ENCODE measurements at places on chromosomes 12 and 14. TPM values are rescaled to one million over a fixed set of nuclear protein-coding genes. Genes with fewer than 3 reads are reported as not detected.

The HHIPL1 gene
- total RNA-seq, result 1.2 TPM

DNA sequence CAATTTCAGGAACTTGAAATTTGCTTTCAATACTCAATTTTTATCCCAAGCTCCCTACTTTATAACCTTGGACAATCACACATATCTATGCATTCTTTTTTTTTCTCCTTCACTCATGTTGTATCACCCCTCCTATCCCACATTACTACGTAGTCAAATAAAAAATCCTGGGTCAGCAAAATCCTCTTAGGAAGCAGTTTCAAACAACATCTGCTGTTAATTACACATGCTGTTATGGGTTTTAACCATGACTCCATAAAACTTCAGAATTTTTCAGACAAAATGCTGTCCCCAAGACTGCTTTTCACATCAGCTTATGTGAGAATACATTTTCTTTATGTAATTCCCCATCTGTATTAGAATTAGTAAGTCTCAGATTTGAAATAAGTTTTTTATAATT, 61.7 kb downstream of the LRFN5 start:
- no peak overlapping the region for H3K27ac ChIP-seq
- H3K36me3 ChIP-seq, result no peaks in the 10 kb centered on the region
- H3K27me3 ChIP-seq, result no peaks in the 10 kb centered on the region
- DNase-seq, result no peak

GRCh38 chr12:124633365-124634362, 66.3 kb upstream of the NCOR2 start:
- no peak for DNase-seq
- H3K27me3 ChIP-seq, result no peaks in the 10 kb centered on the region
- peaks cover 14% of the 10 kb centered on the region for H3K4me1 ChIP-seq
- no peaks in the 10 kb centered on the region for H3K36me3 ChIP-seq
- no peak overlapping the region for H3K4me3 ChIP-seq

DNA sequence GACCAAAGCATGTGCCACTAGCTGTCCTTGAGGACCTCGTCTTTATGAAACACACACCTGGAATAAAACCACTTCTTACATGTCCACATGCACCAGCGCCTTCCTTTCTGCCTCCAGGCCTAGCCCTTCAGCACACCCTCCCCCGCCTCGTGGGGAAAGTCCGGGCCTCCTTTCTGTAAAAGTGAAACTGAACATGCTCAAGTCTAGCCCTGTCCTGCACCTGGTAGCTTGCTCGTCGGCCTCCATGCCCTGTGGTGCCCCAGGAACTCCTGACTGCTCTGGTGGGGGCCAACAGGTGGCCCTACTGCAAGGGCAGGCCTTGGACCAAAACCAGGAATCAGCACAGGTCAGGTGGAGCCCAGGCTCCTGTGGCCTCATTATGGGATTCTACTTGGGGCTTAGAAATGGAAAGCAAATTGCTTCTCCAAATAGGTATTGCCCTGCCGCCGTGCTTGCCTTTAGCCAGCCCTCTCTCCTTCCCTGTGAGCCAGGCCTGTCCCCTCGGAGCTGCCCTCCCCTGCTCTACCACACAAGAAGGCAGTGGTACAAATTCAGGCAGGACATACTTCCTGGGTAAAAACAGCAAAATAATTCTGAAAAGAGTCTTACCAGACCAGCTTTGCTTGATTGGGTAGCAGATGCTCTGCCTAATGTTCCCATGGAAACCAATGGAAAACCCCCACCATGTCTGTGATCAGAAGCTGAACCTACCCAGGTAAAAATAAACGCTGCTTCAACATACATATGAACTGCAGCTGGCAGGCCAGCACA, 43.5 kb downstream of the ERH start:
- H3K4me3 ChIP-seq, result no peak overlapping the region
- no peaks in the 10 kb centered on the region for H3K27me3 ChIP-seq
- H3K4me1 ChIP-seq, result peaks cover 19% of the 10 kb centered on the region
- no peaks in the 10 kb centered on the region for H3K36me3 ChIP-seq
- no peak overlapping the region for H3K27ac ChIP-seq
- DNase-seq, result no peak

DNA sequence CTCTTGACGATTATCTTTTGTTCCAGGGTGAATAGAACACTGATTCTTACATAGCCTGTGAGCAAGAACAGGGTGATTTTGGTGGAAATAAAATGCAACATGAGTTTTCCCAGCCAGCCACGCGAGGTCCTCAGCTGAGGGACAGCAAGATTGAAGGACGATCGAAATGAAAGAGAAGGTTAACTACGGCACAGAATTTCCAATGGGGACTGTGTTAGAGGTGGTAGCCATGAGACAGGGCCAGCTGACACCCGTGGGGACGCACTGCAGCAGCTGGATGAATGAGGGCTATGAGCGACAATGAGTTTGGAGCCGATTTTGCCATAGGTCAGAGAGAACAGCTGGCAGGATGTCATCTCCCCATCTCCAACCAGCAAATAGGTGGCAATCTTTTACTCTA, 243.4 kb upstream of the PELI2 start:
- H3K27ac ChIP-seq, result no peak overlapping the region
- DNase-seq, result no peak
- H3K36me3 ChIP-seq, result no peaks in the 10 kb centered on the region
- no peaks in the 10 kb centered on the region for H3K4me1 ChIP-seq

The RASSF9 gene
- total RNA-seq, result 0.06 TPM

The ALX1 gene
- 3.9 TPM for total RNA-seq

DNA sequence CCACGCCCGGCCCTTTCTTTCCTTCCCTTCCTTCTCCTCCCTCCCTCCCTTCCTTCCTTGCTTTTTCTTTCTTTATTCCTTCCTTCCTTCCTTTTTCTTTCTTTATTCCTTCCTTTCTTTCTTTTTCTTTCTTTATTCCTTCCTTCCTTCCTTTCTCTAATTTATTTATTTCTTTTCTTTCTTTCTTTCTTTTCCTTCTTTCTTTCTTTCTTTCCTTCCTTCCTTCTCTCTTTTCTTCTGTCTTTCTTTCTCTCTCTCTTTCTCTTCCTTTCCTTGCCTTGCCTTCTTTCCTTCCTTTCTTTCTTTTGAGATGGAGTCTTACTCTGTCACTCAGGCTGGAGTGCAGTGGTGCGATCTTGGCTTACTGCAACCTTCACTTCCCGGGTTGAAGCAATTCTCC, 15.9 kb downstream of the CCDC177 start:
- no peaks in the 10 kb centered on the region for H3K36me3 ChIP-seq
- no peak overlapping the region for H3K4me3 ChIP-seq
- no peak overlapping the region for H3K27ac ChIP-seq
- no peaks in the 10 kb centered on the region for H3K27me3 ChIP-seq

- H3K27ac ChIP-seq, result no peak overlapping the region
- H3K36me3 ChIP-seq, result no peaks in the 10 kb centered on the region
- no peak for DNase-seq
- H3K4me3 ChIP-seq, result no peak overlapping the region
These were observed 76.3 kb downstream of the CACNA1C start for GRCh38 chr12:2129076-2129475.

- H3K36me3 ChIP-seq, result no peaks in the 10 kb centered on the region
- no peaks in the 10 kb centered on the region for H3K4me1 ChIP-seq
- no peak overlapping the region for H3K4me3 ChIP-seq
- no peaks in the 10 kb centered on the region for H3K27me3 ChIP-seq
- no peak for DNase-seq
These were observed 1.8 kb downstream of the OR6C74 start for GRCh38 chr12:55246159-55246558.

- H3K4me1 ChIP-seq, result no peaks in the 10 kb centered on the region
- no peaks in the 10 kb centered on the region for H3K36me3 ChIP-seq
- H3K4me3 ChIP-seq, result no peak overlapping the region
- no peak overlapping the region for H3K27ac ChIP-seq
- no peak for DNase-seq
These were observed 29.5 kb downstream of the CCDC198 start for GRCh38 chr14:57464008-57464730.

- peaks cover 60% of the 10 kb centered on the region for H3K27me3 ChIP-seq
- no peaks in the 10 kb centered on the region for H3K4me1 ChIP-seq
- no peaks in the 10 kb centered on the region for H3K36me3 ChIP-seq
- DNase-seq, result no peak
- H3K27ac ChIP-seq, result no peak overlapping the region
These were observed 780 bp upstream of the SLC41A2 start for GRCh38 chr12:104958805-104959334.

DNA sequence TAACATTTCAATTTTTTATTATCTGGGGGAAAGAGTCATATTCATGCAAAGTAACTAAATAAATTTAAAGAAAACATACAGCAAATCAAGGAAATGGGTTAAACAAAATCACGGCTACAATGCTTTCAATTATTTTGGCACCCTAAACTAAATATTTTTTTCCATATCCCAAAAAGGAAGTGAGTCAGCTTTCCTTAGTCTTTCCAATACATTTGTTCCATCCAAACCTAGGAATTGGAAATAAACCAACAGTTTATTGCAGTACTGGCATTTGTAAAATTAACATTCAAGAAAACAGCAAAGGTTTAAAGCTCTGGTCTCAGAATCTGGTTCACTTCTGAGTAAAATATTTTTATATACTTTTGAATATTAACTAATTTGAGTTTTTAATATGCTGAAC, 89.2 kb downstream of the BCL2L14 start:
- H3K27me3 ChIP-seq, result no peaks in the 10 kb centered on the region
- no peaks in the 10 kb centered on the region for H3K4me1 ChIP-seq
- DNase-seq, result no peak

GRCh38 chr12:110699591-110700445, 10.9 kb upstream of the HVCN1 start:
- H3K27me3 ChIP-seq, result no peaks in the 10 kb centered on the region
- H3K36me3 ChIP-seq, result no peaks in the 10 kb centered on the region
- H3K4me1 ChIP-seq, result no peaks in the 10 kb centered on the region
- H3K27ac ChIP-seq, result no peak overlapping the region

The TAC3 gene
- total RNA-seq, result 13.8 TPM

DNA sequence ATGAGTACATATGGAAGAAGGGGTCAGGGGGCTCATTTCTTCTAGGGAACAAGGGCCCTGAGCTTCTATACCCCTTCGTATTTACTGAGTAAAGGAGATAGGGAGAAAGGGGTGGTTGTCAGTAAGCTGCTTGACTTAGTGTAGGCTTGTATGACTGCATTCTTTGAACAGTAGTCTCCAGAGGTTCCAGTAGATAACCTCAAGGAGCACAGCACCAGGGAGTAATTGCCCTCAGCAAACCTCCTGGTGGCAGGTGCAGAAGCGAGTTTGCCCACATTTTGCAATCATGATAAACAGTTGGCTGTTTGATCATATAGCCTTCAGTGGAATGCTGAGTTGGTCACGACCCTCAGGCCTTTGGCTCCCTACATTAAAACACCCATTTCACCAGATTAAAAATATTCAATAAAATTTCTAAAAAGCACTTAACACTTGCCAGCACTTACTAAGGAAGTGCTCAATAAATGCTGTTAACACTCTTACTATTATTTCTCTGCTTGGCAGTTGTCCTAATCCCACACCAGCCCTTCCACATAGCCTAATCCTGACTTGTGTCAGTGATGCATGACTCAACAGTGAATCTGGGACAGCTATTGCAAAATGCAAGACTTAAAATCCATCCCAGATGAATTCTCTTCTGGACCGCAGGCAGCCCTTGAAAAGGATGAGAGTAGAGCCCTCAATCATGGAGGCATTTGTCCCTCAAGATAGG, 3.7 kb upstream of the DHRS4L2 start:
- no peaks in the 10 kb centered on the region for H3K27me3 ChIP-seq
- no peaks in the 10 kb centered on the region for H3K36me3 ChIP-seq
- no peak overlapping the region for H3K27ac ChIP-seq
- no peak for DNase-seq

- no peaks in the 10 kb centered on the region for H3K4me1 ChIP-seq
- H3K36me3 ChIP-seq, result no peaks in the 10 kb centered on the region
- H3K27me3 ChIP-seq, result no peaks in the 10 kb centered on the region
- no peak for DNase-seq
- H3K4me3 ChIP-seq, result no peak overlapping the region
These were observed 395.0 kb downstream of the FOXG1 start for GRCh38 chr14:29161593-29161992.

- no peak for DNase-seq
- H3K36me3 ChIP-seq, result no peaks in the 10 kb centered on the region
- H3K27me3 ChIP-seq, result no peaks in the 10 kb centered on the region
These were observed 103.2 kb downstream of the SINHCAF start for GRCh38 chr12:31222620-31223222.

The OTX2 gene
- 453 TPM for total RNA-seq

DNA sequence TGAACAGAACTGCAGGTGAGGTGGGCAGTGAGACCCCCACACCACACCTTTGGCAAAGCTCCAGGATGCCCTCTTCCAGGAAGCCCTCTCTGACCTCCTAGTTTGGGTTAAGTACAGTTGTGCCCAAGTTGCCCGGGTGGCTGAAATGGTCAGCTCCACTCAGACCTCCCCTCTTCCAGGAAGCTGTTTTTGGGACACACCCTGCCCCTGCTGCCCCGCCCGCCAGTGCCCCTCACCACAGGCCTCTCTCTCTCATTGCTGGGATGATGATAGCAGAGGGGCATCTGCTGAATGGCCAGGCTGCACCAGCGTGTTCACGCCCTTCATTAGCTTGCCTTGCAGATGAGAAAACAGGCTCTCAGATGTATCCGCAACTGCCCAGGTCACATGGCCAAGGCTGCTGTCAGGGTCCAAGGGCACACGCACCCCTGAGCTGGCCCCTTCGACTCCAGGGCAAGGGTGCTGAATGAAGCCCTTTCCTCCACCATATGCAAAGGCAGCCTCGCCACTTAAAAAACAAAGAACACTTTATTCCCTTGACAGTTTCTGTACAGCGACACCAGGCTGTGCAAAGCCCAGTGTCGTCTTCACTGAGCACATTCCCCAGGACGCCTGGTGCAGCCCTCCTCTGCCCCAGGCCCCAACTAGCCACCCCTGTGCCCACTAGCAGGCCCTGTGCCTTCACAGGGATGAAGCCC, 15.5 kb downstream of the SLC25A29 start:
- DNase-seq, result no peak
- no peak overlapping the region for H3K4me3 ChIP-seq
- H3K36me3 ChIP-seq, result no peaks in the 10 kb centered on the region
- H3K4me1 ChIP-seq, result no peaks in the 10 kb centered on the region
